Activated effector memory CD4-positive, alpha-beta T cell treated with Interleukin-2 at 50 U/mL for 16 hours (primary cell): ENCODE measurements at places on chromosomes 2 and 18.

DNA sequence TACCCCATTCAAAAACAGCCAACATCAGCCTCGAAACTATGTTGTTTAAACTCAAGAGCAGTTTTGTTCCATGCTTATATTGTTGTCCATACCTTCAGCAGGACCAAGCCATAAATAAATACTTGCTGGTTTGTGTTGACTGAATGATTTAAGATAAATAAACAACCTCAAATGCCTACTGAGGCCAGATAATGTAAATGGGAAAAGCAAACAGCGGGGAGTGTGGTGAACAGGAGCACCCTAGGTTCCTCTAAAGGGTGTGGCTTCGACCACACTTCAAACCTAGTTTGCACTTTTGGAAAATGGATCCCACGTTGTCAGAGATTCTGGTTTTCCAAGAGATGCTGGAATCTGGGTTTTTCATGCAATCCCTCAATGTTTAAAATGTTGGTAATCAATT, 1.7 kb upstream of the PMAIP1 start:
- no peak for DNase-seq

- no peak for DNase-seq
Observed at GRCh38 chr2:137178951-137179377, 413.6 kb downstream of the THSD7B start.

GRCh38 chr2:199509403-199509802, 51.7 kb upstream of the SATB2 start:
- no peak for DNase-seq

GRCh38 chr2:42132191-42132965, 36.8 kb upstream of the EML4 start:
- no peak for DNase-seq

DNA sequence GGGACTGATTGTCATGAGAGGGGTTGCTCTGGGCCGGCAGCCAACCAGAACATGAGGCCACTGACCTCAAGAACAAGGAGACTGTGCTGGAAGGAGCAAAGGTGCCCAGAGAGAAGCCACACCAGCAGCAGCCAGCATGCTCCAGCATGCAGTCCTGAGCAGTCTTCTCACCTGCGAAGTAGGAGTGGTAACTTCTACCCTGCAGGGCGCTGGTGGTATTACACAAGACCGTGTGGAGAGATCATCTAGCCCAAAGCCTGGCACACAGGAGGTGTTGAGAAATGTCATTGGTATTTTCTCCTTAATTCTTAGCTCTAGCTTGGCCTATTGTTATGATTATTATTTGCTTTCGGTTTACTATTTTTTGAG, 132.7 kb downstream of the TSN start:
- DNase-seq = no peak

GRCh38 chr2:233799087-233799665, 21.0 kb downstream of the MROH2A start:
- DNase-seq = no peak

GRCh38 chr2:41394541-41394940, 653.3 kb upstream of the PKDCC start:
- DNase-seq = no peak

DNA sequence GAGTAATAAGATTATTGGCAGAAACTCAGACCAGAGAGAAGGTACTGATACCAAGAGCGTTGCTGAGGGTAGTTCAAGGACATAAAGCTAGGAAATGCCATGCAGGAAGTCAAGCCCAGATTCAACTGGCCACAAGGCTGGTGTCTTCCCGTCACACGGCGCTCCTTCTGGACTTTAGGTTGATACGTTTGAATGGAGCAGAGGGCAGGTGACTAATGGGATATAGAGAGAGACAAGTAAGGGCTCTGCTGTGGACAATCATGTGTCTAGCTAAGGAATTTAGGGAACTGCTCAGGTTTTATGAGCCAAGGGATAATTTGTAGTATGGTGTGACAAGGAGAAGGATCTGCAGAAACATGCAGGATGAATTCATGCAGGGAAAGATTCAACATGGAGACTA, 83.9 kb upstream of the MC2R start:
- no peak for DNase-seq

GRCh38 chr2:177636672-177637071, 244.1 kb downstream of the AGPS start:
- DNase-seq = no peak

GRCh38 chr2:136068581-136069227, 49.2 kb downstream of the CXCR4 start:
- no peak for DNase-seq

GRCh38 chr2:68365087-68365486, at the start of gene PLEK:
Gene PLEK, plus strand, starts transcription at chr2:68365282. Its CDS starts 70 bp downstream, at chr2:68365352.
- DNase-seq = no peak

DNA sequence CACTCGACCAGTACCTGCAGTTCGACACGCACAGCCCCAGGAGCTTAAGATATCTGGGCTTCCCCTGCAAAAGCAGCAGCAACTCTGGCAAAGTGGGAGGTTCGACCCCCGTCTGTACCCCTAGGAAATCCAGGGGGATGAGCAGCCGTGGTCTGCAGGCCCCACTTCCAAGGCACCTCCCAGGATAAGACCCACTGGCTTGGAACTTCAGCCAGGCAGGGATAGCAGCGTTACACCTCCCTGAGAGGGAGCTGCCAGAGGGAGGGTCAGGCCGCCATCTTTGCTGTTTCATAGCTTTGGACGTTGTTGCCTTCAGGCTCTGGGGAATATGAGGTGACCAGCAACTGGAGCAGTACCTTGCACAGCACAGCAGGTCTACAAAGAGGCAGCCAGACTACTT, 351.1 kb downstream of the SOX11 start:
- no peak for DNase-seq

DNA sequence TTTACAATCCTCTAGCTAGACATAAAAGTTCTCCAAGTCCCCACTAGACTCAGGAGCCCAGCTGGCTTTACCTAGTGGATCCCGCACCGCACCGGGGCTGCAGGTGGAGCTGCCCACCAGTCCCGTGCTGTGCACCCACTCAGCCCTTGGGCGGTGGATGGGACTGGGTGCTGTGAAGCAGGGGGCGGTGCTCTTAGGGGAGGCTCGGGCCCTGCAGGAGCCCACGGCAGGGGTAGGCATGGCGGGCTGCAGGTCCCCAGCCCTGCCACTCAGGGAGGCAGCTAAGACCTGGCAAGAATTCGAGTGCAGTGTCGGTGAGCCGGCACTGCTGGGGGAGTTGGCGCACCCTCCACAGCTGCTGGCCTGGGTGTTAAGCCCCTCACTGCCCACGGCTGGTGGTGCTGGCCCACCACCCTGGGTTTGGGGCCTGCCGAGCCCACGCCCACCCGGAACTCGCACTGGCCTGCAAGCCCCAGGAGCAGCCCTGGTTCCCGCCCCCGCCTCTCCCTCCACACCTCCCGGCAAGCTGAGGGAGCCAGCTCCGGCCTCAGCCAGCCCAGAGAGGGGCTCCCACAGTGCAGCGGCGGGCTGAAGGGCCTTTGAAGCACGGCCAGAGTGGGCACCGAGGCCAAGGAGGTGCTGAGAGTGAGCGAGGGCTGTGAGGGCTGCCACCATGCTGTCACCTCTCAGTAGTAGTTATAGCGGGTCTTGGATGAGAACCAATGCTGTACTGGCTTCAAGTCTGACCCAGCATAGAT, 255.2 kb downstream of the CDH7 start:
- no peak for DNase-seq

GRCh38 chr2:168211664-168212163, 35.7 kb downstream of the STK39 start:
- no peak for DNase-seq

- no peak for DNase-seq
Observed at GRCh38 chr2:101848769-101849410, 142.9 kb upstream of the IL1R2 start.

DNA sequence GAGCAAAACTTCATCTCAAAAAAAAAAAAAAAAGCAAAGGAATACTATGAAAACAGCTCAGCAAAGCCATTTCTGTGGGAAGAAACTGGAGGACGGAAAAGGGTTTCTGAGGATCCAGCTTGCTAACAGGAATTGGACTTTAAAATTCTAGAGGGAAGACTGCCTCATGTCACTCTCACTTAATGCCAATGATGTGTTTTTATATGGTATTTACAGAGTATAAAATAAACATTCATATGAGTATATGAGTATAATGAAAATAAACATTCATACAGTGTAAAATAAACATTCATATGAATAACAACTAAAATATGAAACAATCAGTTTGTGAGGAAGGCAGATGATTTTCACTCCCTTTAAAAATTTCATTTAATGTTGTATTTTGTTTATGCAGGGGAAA, 43.9 kb downstream of the CHMP3 start:
- DNase-seq = no peak

DNA sequence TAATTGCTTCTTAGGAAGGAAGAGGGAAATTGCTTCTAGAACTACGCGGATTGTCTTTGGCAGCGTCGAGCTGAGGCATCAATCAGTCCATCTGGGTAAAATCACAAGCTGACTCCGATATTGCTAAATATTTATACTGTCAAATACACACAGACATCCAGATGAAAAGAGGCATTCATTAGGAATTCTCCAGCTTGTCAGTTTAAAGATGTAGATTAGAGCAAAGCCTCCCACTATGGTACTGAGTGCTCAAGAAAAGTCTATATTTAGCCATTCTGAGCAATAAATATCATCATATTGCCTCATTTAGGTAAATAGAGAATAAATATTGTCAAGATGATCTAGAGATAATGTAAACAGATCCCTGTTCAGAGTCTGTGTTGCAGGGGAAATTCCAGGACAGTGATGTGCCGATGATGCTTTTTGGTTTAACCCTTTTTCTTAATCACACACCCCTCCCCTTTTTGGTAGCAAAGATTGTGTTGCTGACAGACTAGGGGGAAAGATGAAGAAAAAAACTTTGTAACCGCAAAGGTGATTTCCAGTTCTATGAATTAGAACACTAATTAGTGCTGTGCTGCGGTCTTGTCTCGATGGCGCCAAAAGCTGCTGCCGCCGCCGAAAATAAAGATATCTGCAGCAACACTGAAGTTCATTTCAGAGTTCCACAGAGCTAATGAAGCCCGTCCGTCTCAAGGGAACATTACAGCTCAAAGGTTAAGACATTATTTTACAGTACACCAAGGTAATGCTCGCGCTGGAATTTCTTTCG, 171.8 kb downstream of the PTGR3 start:
- DNase-seq = no peak

- DNase-seq = no peak
Observed at GRCh38 chr2:234426616-234427015, 70.3 kb downstream of the ARL4C start.

GRCh38 chr18:62984656-62985315, 269.4 kb downstream of the PHLPP1 start:
- no peak for DNase-seq

DNA sequence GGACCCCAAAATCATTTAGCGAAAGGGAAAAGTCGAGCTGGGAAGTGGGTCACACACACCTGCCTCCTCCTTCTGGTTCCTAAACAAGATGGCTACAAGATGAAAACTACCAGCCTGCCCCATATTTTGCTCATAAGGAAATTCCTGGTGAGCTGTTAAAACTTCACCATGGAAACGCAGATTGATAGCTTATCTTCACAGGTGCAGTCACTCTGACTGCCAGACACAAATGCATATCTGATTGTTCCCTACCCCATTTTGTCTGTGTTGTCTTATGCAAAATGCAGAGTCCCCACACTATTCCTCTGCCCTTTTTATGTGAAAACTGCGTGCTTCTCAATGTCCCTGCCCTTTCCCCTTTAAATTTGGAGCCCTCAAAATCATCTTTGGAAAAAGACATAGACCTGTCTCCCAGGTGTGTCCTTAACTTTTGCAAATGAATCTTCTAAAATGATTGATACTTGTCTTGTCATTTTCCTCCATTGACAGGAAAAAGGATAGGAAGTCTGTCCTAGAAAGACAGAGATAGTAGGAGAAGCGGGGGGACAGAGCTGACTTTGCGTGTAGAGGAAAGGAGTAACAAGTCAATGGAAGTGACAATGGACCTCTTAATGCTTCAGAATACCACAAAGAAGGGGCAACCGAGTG, 38.9 kb upstream of the THOC1 start:
- no peak for DNase-seq

- no peak for DNase-seq
Observed at GRCh38 chr18:10405816-10406663, 48.4 kb upstream of the APCDD1 start.
